ENCODE measurements at places on chromosomes 5 and 9.

DNA sequence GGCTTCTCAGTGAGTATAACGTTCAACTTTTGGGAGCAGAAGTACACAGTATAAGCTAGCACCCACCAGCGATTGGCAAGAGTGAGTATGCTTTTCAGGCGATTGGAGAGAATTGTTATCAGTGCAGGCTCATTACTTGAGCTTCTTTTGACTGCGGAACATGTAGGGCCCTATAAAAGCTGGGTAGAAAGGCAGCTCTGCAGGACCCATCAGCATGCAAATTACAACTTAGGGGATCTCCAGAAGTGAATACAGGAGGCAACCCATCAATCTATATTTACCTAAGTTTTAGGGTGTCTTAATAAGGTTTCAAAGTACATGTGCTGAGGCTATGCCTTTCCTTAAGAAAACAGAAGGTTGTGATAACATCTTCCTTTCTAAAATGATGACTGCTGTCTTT is 225.0 kb downstream of the MLLT3 start:
- no peak for DNase-seq
- H3K36me3 ChIP-seq = peaks cover 1% of the 10 kb centered on the region
- no peak overlapping the region for H3K4me3 ChIP-seq
- H3K4me1 ChIP-seq = peaks cover 64% of the 10 kb centered on the region
- peak overlapping the region; percentile 75 for H3K27ac ChIP-seq

DNA sequence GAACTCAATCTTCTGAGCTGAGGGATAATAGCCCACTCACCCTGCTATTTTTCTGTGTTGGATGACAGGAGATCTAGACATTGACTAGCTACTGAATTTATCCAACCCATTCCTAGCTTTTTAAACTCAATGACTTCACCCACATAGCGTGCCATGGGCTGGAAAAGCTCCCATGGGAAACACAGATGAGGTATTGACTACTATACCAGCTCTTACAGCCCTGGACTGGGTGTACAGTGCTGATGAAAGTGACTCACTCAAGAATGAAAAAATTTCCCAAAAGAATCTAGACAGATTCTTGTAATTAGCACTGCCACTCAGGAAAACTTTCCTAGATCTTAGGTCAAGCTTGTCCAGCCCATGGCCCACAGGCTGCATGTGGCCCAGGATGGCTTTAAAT is 72.7 kb upstream of the NREP start:
- H3K36me3 ChIP-seq = no peaks in the 10 kb centered on the region
- no peak for DNase-seq
- H3K4me3 ChIP-seq = no peak overlapping the region
- no peak overlapping the region for H3K27ac ChIP-seq

- H3K4me1 ChIP-seq = no peaks in the 10 kb centered on the region
- no peak for DNase-seq
- no peaks in the 10 kb centered on the region for H3K27me3 ChIP-seq
- no peaks in the 10 kb centered on the region for H3K36me3 ChIP-seq
- H3K27ac ChIP-seq = no peak overlapping the region
- no peak overlapping the region for H3K4me3 ChIP-seq
Measured at GRCh38 chr5:31106278-31106677, 87.2 kb upstream of the CDH6 start.

DNA sequence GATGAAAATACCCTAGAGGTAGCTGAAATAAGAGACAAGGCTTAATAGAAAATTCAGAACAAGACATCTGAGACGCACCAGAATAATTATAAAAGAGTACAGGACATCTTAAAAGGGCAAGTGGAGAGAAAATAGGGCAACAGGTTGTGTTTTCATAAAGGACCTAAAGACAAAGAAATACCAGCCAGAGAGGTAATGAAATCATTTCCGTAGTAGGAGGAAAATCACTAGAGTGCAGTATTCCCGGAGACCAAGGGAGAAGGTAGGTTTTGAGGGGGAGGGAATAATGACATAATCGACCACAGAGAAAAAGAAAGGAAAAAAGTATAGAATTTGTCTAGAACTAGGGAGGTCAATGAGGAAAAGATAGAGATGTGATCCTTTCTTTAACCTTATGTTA is 26.2 kb upstream of the CTNNAL1 start:
- no peak overlapping the region for H3K4me3 ChIP-seq
- H3K36me3 ChIP-seq = peaks cover 34% of the 10 kb centered on the region
- H3K4me1 ChIP-seq = no peaks in the 10 kb centered on the region

GRCh38 chr5:9335754-9336495 is 209.9 kb downstream of the SEMA5A start:
- no peak overlapping the region for H3K27ac ChIP-seq
- H3K4me1 ChIP-seq = no peaks in the 10 kb centered on the region
- H3K36me3 ChIP-seq = no peaks in the 10 kb centered on the region
- DNase-seq = no peak
- H3K27me3 ChIP-seq = no peaks in the 10 kb centered on the region

- no peak overlapping the region for H3K27ac ChIP-seq
- peaks cover 63% of the 10 kb centered on the region for H3K4me1 ChIP-seq
- H3K36me3 ChIP-seq = peaks cover 4% of the 10 kb centered on the region
- H3K4me3 ChIP-seq = no peak overlapping the region
- DNase-seq = no peak
Measured at GRCh38 chr5:143393524-143393923, 10.0 kb downstream of the NR3C1 start.

DNA sequence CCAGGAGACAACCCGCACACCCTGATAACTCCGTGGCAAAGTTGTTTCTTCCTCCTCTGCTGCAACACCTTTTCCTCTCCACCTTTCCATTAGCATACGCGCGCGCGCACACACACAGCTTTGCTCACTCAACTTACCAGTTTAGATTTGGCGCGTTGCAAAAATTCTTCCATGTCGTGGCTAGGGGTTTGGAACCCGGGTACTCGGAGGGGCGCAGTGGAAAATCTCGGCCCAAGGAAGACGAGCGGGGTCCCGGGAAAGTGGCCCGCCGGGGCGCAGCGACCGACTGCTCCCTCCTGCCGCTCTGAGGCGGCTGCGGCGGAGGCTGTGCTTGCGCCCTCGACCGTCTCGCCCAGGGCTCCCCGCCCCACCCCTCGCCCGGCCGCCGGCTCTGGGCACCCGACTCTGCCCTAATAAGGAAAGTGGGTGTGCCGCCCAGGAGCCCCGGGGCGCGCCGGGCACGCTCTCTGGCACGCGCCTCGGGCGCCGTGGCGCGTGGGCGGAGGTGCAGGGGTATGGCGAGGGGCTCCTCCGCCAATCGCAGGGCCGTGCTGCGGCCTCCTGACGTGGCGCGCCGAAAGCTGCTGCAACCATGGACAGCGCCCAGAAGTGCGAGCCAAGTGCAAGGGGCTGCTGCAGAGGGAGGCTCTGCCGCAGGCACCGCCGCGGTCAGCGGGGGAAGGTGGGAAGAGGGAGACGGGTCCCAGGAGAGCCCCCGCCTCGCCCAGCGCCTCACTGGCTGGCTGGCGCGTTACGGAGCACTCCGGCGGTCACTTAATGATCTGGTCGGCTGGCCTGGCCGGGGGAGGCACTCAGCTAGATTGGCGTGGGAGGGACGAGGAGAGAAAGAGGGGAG is at the start of gene PRUNE2:
PRUNE2 (minus strand) TSS at position 324 of the 856 bp plus-strand sequence; CDS start at position 173, 151 bp downstream.
- peak; percentile 36 for DNase-seq
- H3K4me1 ChIP-seq = peaks cover 4% of the 10 kb centered on the region
- H3K4me3 ChIP-seq = no peak within 1 kb of the TSS
- H3K27ac ChIP-seq = no peak within 1 kb of the TSS
- H3K36me3 ChIP-seq = no peaks in the 10 kb centered on the region
- peaks cover 54% of the 10 kb centered on the region for H3K27me3 ChIP-seq

Data from activated naive CD4-positive, alpha-beta T cell treated with anti-CD3 and anti-CD28 coated beads for 36 hours (primary cell).